Neural progenitor cell (in vitro differentiated cells): ENCODE measurements at places on chromosomes 11 and 22. TPM values are rescaled to one million over a fixed set of nuclear protein-coding genes. Genes with fewer than 3 reads are reported as not detected.

Gene RIBC2
- 0.59 and 2.0 TPM in 2 replicates for total RNA-seq

Gene TNNT3
- total RNA-seq = 0.40 and 0.92 TPM in 2 replicates

Gene OR51I1
- 0.15 TPM in 1 of 2 replicates, not detected in the other for total RNA-seq

Gene OR52E8
- total RNA-seq = 0.46 TPM in 1 of 2 replicates, not detected in the other

GRCh38 chr22:31627223-31627731 lies 34.7 kb downstream of the PISD start:
- H3K36me3 ChIP-seq = no peaks in the 10 kb centered on the region
- no peak for DNase-seq
- H3K27ac ChIP-seq = no peak overlapping the region

DNA sequence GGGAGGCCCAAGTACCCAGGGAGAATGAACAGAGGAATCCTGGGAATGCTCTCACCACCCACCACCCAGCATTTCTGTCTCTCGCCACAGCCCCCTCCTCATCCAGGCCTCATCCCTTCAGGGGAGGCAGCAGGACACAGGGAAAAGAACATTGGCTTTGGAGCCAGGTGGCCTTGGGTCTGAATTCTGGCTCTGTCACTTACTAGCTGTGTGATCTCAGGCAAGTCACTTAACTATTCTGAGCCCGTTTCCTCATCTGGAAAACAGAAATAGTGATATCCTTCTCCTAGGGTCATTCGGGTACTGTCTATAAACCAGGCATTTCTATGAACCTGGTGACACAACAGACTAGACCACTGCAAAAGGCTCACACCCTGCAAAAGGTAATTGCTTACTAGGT lies 22.1 kb downstream of the CHRDL2 start:
- H3K27ac ChIP-seq = no peak overlapping the region
- no peak overlapping the region for H3K4me3 ChIP-seq
- H3K27me3 ChIP-seq = no peaks in the 10 kb centered on the region
- DNase-seq = no peak
- peaks cover 8% of the 10 kb centered on the region for H3K4me1 ChIP-seq
- no peaks in the 10 kb centered on the region for H3K36me3 ChIP-seq

GRCh38 chr22:27241430-27242321 lies 559.9 kb downstream of the MN1 start:
- no peaks in the 10 kb centered on the region for H3K36me3 ChIP-seq
- H3K4me3 ChIP-seq = no peak overlapping the region
- no peak overlapping the region for H3K27ac ChIP-seq
- no peak for DNase-seq
- peaks cover 5% of the 10 kb centered on the region for H3K4me1 ChIP-seq

DNA sequence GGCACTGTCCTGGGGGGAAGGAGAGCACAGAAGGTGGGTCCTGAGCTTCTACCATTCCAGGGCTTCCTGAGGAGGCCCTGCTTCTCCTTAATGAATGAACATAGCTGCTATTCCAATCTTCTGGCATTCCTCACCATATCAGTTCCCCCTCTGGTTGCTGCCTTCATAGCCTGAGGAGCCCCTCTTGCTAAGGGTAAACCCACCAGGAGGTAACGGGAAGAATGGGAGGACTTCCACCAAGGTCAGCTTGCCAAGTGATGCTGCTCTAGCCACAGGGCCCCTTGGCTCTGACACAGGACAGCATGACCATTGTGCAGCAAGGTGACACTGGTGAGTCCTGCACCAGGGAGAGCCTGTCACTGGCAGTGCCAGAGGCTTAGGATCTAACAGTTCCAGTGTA lies 1022.5 kb downstream of the TBC1D22A start:
- H3K27me3 ChIP-seq = no peaks in the 10 kb centered on the region
- no peak for DNase-seq
- H3K36me3 ChIP-seq = no peaks in the 10 kb centered on the region
- H3K27ac ChIP-seq = no peak overlapping the region
- H3K4me3 ChIP-seq = no peak overlapping the region
- no peaks in the 10 kb centered on the region for H3K4me1 ChIP-seq

GRCh38 chr22:44249376-44250147 lies 63.2 kb downstream of the SHISAL1 start:
- H3K4me1 ChIP-seq = no peaks in the 10 kb centered on the region
- H3K36me3 ChIP-seq = no peaks in the 10 kb centered on the region
- no peak overlapping the region for H3K27ac ChIP-seq
- no peak for DNase-seq

GRCh38 chr11:1796413-1797011 lies 32.8 kb upstream of the CTSD start:
- H3K27ac ChIP-seq = no peak overlapping the region
- no peak for DNase-seq
- H3K4me1 ChIP-seq = no peaks in the 10 kb centered on the region
- peaks cover 14% of the 10 kb centered on the region for H3K27me3 ChIP-seq
- no peaks in the 10 kb centered on the region for H3K36me3 ChIP-seq
- no peak overlapping the region for H3K4me3 ChIP-seq
